Activated CD4-positive, alpha-beta T cell treated with anti-CD3 and anti-CD28 coated beads, Interleukin-2, amount 10 ng/mL, durations not matched to agents 24 days and 14 days (primary cell): ENCODE measurements at places on chromosomes 7 and 10.

GRCh38 chr10:44384601-44385025 lies 284 bp downstream of the CXCL12 start:
- DNase-seq: no peak

GRCh38 chr7:43076189-43076605 lies 36.2 kb upstream of the HECW1 start:
- peak; percentile 65 for DNase-seq

- DNase-seq: no peak
Measured at GRCh38 chr7:114802632-114803031, 119.3 kb upstream of the MDFIC start.

DNA sequence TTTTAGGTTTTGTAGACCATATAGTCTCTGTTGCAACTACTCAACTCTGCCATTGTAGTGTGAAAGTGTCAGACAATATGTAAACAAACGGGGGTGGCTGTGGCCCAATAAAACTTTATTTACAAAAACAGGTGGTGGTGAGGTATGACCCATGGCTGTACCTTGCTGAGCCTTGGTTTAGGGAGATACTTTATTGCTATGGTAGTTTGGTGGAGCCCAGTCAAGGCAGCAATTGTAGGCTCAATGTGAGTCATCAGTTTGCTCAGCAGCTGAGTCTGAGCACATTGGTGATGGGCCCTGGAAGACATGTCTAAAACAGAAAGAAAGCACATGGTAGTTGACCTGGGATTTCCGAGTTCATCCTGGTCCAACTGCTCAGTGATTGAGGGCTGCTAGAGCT lies 242.5 kb downstream of the REEP3 start:
- DNase-seq: no peak

- DNase-seq: no peak
Measured at GRCh38 chr7:131723926-131724325, 167.5 kb upstream of the PODXL start.

GRCh38 chr7:128137181-128137580 lies 103.9 kb upstream of the LEP start:
- DNase-seq: no peak

DNA sequence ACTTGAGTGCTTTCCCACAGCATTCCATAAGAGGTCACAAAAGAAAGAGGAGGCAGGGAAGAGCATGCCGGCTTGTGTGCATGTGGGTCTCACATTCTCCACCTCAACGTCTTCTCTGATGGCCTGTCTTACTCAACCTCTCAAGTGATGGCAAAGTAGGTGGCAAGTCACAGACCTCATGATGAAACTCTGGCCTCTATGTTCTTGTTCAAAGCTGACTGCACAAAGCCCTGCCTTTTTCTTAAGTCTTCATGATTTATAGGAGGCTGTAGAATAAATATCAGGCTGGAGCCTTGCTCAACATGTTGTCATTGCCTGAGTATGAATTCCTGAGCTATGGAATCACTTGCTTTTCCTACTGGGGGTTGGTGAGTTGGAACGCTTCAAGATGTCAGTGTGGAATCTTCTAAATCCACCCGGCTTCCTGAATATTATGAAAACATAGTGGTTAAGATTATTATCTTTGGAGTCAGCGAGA lies 213.6 kb upstream of the INHBA start:
- no peak for DNase-seq

GRCh38 chr10:6300784-6301460 lies 98.2 kb downstream of the PFKFB3 start:
- no peak for DNase-seq

DNA sequence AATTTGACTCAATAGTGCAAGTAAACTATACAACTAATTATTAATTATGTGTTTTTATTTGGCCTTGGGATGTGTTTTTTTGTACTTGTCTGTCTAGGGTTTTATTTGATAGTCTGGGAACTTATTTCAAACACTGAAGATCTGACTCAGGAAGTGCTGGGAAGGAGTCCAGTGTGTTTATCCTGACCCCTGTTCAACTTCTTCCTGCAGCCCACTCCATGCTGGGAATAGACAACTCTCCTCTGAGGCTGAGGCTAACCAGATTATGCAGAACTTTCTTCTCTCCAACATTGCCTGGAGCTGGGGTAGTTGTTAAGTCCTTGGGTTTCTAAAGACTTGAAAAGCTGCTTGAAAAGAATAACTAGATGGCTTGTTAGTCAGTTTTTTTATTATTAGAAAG lies 6.9 kb downstream of the CISD1 start:
- no peak for DNase-seq

DNA sequence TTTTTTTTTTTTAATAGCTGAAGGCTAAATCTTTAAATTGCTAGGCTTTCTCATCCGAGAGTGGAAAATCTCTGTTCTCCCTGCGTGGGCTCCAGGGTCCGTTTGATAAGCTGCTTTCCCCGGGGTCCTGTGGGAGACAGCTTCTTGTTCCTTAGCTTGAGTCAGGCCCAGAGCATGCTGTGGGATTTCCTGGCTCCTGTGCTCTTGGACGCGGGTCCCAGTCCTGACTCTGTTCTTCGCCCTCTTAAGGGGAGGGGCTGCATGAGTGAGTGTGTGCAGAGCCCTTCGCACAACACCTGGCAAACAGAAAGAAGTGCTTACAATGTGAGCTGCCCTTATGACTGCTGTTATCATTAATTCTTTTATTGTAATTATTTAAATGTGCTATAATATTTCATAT lies 133.5 kb downstream of the TACC2 start:
- no peak for DNase-seq

- no peak for DNase-seq
Measured at GRCh38 chr7:81399471-81399870, 370.4 kb downstream of the HGF start.

- DNase-seq: peak; percentile 73
Measured at GRCh38 chr7:90211391-90212148, at the start of gene STEAP2. TSS of gene STEAP2 (plus strand) at chr7:90211740. CDS start at chr7:90225083, 13,343 bp downstream.

GRCh38 chr10:34492081-34492480 lies 323.0 kb downstream of the PARD3 start:
- DNase-seq: no peak

DNA sequence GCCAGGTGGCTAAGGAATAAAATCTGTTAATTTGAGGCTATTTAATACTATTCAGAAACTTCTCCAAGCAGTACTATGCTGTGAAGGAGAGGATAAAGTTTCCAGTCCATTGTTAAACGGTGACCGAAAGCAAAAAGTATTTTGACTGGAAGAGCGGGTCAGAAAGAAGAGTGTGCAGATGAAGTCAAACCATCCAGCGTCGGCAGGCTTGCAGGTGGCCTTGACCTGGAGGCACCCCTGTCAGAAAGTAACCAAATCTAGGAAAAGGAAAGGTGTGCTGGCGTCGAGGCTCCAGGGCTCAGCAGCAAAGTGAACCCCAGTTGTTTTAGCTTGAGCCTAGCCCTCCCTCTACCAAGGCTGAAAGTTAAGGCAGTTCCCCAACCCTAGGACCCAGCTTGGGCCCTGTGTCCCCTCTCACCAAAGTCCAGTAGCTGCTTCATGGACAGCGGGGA lies 544 bp downstream of the PDK4 start:
- no peak for DNase-seq
